ENCODE measurements at places on chromosomes 7 and 10.

DNA sequence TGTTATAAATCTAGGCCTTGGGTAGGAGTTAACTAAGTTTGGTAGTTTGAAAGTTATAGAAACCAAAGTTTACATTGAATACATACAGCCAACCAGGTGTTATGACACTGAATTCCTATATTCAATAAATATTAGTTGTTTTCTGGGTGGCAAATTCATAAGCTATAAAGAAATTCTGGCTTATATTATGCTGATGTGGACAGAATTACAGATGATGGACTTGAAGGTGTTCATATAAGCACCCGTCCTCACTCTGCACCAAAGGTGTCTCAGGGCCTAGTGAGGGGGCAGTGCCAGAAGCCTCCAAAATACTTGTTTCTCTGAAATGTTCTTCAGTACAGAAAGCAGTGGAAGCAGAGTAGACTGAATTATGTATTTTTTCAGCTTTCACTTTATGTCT, 973.0 kb downstream of the CNTNAP2 start:
- no peak for DNase-seq

DNA sequence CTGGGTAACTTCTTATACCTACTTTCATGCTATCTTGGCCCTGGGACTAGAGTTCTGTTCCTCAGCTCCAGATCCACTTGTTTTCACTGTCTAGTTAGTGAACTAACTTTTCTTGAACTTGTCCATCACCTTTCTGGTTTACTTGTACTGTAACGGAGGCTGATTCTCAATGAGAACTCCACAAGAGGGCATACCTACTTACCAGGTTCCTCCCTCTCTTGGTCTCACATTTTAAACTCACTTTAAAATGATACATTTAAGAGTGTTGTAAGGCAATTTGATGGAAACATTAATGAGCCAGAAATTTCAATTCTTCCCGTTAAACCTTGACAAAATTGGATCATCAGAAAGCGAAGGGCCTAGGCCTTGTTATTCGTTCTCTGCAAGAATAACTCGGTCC, 111.6 kb downstream of the MAGI2 start:
- peak; percentile 18 for DNase-seq

DNA sequence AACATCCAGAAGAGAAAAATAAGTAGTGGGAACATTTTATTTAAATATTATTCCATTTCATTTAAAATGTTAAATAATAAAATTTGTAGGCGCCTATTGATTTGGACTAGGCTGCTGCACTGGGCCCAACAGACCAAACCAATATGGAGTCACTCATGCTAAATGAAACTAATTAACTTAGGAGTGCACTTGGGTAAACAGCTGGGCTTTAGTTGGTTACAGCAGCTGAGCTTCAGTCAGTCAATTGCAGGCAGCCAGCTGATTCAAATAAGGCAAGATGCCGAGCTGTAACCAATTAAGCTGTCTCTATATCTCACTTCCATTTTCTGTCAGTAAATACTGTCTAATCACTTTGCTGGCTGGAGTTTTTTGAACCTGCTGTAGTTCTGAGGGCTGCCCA, 102.1 kb upstream of the WDR11 start:
- no peak for DNase-seq

DNA sequence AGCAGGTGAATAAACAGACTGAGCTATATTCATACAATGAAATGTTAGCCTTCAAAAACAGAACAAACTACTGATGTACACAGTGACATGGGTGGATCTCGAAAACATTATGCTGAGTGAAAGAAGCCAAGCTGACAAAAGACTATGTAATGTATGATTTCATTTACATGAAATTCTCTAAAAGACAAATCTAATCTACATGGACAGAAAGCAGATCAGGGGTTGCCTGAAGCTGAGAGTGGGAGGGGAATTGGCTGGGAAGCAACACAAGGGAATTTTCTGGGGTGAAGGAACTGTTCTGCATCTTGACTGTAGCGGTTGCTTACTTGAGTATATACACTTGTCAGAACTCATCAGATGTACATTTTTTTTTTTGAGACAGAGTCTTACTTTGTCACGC, 121.7 kb upstream of the SVIL start:
- DNase-seq, result no peak

GRCh38 chr10:19904202-19904661, 88.0 kb downstream of the PLXDC2 start:
- no peak for DNase-seq

- DNase-seq, result no peak
Observed at GRCh38 chr10:101766306-101766705, 9.6 kb downstream of the FGF8 start.

GRCh38 chr10:132193907-132194552, 7.3 kb downstream of the DPYSL4 start:
- peak; percentile 79 for DNase-seq

GRCh38 chr7:26451997-26452396, 160.3 kb downstream of the SNX10 start:
- peak; percentile 55 for DNase-seq

DNA sequence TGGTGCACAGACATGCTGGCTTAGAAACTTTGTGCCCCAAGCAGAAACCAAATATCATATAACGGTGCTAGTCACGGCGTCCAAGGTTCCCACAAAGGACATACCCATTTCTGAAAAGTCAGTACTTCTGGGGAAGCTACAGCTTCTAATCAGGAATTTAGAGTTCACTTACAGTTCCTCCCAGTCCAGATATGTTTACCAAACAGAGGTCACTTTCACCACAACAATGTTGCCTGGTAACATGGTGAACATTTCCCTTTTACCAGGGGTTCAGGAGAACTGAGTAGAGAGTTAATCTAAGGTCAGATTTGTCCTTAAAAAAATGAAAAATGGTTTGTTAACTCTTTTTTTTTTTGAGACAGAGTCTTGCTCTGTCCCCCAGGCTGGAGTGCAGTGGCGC, 265.9 kb upstream of the MKLN1 start:
- DNase-seq, result peak; percentile 20

DNA sequence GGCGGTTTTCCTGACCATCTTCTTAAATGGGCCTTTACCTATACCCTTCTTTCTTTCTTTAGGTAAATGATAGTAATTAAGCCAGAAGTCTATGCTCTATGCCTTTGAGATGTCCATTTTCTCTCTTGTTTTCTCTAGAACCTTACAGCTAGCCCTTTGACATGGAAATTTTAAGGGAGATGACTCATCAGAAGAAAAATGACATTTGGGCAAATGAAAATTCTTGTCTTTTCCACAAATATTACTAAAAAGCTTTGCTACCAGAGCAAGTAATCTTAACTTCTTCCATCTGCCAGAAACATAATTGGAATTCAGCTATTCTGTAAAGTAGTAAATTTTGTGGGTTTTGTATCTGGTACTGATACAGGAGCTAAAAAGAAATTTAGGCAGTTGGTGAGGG, 59.5 kb downstream of the CCDC3 start:
- no peak for DNase-seq

DNA sequence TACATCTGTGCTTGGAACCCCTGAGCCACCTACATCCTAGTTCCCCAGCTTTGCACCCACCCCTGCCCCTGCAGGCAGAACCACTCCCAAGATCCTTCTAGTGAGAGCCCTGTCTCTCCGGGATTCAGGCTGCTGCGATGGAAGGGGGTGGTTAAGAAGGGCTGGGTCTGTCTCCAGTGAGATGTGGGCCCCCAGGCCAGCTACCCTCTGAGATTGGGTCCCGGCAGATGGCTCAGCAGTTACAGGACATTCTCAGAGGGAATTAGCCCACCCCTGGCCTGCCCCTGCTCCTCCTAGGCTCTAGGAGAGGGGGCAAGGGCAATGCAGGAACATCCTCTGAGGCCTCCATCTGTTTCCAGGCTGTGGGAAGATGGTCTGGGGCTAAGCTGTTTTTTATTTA, 27.7 kb downstream of the SLC29A3 start:
- no peak for DNase-seq

GRCh38 chr10:131033166-131034085, 278.1 kb downstream of the TCERG1L start:
- no peak for DNase-seq

GRCh38 chr7:69880840-69881239, 282.6 kb downstream of the AUTS2 start:
- DNase-seq, result no peak

GRCh38 chr7:93895859-93896600, 5.5 kb upstream of the TFPI2 start:
- peak; percentile 87 for DNase-seq

DNA sequence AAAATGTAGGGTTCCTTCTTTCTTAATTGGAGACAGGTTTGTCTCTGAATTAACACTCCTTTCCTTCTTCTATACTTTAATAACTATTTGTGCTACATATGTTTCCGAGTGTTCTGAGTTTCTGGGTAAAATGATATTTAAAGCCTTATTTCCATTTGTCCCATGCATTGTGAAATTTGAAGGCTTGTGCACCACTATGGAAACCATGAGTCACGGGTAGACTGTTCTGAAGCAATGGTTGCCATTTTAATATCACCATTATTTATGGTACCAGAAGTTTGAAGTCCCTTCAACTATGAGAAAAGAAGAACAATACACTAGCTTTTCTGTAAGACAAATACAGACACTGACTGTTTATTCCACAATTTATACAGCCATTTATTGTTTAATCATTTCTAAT, 44.7 kb upstream of the ZEB1 start:
- DNase-seq, result no peak

DNA sequence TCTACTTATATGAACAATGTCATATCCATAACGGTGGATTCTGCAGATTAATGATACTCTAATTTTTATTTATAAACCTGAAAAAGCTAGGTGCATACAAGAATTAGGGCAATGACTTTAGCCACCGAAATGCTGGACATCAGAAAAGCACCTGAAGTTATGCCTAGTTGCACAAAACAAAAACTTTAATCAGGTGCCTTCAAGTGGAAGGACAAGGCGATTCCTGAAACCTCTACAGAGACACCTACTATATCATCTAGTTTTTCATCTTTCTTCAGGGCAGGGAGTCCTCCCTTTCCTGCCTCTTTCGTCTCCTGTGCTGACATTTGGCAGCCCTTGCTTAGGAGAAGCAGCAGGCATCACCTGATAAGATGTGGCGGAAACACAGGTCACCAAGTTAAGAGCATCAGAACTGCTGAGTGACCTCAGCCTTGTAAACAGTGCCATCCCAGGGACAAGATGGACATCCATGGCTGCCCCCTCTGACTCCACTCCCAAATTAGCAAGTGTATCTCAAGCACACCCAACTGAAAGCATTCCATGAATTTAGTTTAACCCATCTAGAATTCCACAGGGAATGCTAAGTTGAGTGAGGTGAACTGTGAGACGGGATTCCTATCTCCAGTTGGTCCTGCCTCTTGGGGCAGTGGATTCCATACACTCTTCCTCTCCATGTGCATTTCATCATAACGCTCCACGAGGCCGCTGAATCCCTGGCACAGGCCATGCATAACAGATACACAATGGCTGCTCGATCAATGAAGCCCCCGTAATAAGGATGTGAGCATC, 5.8 kb downstream of the ITPRIP start:
- no peak for DNase-seq

DNA sequence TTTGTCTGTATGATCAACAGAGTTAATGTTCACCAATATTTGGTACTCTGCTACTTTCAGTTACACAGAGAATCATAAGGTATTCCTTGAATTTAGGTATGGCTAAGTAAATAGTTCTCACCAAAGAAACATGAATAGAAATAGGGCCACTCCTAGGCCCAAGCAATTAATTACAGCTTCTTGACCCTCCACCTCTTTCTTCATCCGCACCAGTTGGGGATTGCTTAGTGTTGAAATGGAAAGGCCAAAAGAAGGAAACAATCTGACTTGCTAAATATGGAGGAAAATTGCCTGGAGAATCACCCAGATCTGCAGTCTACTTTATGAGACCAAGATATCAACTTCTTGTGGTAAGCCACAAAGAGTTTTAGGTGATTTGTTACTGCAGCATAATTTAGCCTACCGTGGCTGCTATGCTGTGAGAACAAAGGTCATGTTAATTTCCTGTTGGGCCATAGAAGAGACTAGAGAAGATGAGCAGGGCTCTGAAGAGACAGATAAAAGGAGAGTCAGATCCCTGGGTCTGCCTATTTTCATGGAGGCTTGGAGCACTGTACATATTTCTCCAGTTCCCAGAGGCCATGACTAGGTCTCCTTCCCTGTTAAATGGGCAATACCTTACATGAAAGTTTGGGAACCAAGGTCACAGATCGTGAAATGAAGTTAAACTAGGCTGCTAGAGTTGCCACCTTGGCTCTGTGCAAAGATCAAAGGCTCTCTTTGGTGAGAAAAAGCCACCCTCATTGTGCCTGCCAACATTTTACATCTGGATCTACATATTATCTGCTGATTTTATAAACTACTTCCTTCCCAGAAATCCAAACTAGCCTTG, 93.3 kb upstream of the GDF10 start:
- DNase-seq, result no peak

DNA sequence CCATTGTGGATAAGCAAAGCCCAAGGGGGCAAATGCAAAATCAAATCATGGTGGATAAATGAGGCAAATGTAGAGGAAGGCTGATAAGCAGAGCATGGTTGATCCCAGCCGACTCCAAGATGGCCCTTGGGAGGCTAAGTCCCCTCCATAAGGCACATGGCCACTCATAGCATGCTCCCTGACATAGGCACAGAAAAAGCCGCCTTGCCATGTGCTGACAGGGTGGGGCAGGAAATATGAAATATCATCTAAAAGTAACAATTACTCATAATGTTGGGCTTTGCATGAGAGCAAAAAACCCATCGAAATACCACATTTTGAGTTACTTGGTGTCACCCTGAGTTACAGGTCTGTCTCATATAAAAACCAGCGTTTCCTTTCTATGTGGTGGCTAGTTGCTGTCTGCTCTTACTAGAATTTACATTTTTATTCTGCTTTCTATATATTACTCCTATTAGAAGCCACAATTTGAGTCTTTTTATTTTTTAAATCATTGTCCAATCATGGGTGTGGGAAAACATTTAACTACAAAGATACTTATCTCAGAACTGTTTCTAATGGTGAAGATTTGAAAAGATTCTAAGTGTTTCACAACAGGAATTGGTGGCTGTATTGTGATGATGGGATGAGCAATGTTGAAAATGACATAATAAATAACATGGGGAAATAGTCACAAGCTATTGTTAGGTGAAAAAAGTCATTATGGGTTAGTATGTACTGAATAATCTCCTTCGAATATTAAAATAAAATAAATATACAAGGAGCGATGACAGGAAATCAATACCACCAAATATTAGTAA, 102.7 kb downstream of the CUBN start:
- DNase-seq, result no peak

DNA sequence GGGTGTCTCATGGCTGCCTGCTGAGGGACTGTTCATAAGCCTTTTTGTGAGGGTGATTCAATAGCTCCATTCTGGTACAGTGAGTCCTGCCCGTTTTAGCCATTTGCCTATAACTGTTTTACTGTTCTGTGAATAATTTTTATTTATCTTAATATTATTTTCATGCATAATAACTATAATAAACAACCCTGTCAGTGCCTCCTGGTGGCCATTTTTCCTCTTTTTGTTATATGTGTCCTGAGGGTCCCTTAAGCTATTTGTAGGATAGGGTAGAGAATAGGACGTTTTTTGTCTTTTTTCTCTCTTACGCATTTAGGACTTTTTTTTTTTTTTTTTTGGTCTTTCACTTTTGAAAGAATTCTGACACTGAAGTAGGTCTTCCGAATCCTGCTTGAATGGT, 2.9 kb downstream of the C1QL3 start:
- no peak for DNase-seq
